Left renal cortex interstitium (tissue), 4 donors: ENCODE measurements at places on chromosomes 2 and 18.

GRCh38 chr2:205898744-205899143 lies 187.2 kb downstream of the INO80D start:
- DNase-seq: no peak

DNA sequence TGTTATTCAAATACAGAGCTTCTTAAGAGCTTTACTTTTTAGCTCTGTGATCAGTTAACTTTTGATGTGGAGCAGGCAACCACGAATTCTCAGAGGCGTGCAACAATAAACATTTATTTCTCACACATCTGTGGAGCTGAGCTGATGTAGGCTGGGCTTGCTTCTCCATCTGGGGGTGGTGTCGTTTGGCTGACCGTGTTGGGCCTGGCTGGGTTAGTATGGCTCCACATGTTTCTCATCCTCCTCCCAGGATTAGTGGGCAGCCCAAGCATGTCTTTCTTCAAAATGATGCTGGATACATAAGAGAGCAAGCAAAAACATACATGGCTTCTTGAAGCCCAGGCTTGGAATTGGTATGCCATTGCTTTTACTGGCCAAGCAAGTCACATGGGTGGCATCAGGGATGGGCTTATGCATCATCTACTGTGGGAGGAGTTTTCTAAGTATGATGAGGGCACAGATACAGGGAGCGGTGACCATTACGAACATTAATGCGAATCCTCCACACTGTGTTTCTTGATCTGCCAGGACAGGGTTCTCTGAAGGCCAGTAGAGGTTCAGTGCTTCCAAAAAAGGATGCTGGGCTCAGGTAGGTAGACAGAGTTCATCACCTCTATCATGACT lies 157.0 kb upstream of the TNP1 start:
- no peak for DNase-seq

DNA sequence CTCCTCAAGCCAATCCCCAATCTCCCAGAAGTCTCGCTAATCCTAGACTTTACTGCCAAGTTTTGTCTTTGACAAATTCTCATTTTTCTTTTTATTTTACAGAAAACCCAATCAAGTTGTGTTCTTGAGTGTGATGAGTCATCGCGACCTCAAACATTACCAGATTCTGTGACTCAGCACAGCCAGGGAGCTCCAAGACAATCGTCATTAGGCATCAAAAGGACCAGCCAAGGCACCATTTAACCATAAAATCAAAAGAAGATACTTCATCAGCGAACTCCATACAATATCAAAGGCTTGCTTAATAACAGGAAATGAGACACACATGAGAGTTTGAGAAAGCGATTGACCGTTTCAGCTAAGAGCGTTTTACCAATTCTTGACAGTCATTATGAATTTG lies 146.2 kb upstream of the AGAP1 start:
- DNase-seq: no peak

DNA sequence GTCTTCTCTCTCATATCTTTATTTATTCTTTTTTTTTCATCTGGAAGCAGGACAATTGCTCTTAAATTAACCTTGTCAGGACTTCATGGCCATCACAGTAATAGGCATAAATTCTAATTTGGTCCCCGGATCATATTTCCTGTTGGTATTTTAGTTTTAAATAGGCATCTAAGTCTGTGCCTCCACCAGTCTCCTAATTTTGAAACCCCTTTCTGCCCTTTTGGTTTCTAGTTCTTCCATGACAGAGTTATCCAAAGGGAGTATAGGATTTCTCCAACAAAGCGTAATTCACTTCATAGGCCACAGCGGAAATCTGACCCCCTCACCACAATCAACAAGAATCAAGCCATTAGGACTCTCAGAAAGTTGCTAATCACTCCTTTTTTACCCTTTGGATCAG lies 3.8 kb downstream of the EPHA4 start:
- no peak for DNase-seq

GRCh38 chr2:161381546-161381945 lies 34.6 kb upstream of the TBR1 start:
- DNase-seq: no peak

- no peak for DNase-seq
These were observed 64.2 kb upstream of the THOC1 start for GRCh38 chr18:332007-332406.

GRCh38 chr2:54809819-54810218 lies 86.4 kb downstream of the EML6 start:
- no peak for DNase-seq

GRCh38 chr18:34219651-34220050 lies 5.1 kb downstream of the NOL4 start:
- no peak for DNase-seq

DNA sequence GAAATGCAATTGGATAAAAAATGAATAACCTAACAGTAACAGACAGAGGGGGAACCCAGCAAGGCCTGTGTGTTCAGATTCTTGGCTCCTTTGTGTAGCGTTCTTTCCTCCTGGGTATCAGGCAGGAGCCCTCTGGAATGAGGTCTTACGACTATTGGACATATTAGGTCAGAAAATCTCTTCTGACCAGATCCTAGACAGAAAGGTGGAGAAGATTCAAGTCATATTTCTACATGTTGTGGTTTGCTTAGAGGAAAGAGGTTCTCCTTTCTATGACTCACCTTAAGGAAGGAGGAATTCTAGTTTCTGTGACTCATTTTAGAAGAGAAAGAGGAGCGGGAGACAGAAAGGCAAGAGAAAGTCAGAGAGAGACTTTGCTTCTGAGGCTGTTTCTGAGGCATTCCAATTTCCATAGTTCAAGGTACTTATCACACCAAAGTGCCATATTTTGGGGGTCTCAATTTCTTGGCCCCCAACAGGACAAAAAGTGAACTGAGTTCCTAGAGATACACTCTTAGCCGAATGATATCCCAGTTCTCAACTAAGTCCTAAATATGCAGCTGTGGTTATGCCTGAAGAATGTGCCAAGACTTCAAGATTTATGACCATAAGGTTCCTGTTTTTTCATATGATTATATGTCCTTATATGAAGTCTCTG lies 618.6 kb downstream of the ZEB2 start:
- DNase-seq: no peak

DNA sequence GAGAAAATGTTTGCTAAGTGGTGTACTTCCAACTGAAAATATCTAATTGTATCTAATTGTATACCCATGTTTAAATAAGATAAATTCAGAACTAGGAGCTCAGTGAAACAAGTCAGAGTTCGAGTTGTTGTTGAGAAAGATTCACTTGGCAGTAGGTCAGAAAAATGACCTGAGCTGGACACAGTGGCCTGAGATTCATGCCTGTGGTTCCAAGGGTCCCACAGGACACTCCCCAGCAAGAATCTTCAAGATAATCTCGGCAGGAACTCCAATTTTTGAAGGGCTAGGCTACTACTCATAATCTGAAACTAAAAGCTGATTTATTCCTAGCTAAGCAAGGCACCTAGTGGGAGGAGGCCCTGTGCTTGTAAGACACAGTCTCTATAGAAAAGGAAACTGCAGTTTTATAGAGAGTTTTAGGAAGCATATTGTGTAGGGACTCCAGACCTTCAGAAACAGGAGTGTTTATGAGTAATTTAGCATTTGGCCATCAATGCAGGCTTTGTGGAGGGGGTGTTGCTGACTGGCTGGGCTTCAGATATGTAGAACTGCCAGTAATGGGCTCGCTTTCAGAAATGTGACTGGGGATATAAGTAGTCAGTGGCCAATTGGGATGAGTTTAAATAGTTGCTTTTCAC lies 43.2 kb downstream of the SP140 start:
- no peak for DNase-seq

DNA sequence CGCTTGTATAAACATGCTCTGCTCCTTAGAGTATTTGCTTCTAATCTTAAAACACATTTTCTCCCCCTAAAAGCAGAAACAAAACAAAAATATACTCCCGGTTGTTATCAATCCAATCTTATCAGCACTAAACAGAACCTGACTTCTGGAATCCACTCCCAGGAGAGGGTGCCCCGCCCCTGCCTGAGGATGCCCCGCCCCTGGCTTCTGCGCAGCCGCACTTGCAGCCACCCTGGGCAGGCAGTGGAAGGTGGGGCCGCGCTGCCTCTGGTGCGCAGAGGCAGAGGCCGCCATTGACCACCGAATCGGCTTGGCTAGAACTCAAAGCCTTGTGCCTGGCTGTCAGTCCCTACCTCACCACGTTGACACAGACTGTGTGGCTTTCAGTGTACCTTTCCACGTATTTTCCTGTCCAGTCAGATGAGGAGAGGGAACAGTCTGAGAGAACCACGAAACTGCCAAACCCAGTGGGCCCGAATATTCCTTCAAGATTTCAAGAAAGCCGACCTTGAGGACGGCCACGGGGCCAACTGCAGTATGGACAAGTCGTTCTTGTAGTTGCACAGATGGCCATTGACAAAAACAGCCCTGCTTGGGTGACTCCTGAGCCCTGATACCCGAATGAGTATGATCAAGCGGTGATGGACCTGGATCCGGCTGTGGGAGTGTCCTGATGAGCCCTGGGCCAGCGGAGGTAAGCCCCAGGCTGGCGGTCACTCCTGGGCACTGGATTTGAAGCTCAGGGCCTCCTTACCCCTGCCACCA lies 46.2 kb upstream of the ARHGAP28 start:
- DNase-seq: no peak

DNA sequence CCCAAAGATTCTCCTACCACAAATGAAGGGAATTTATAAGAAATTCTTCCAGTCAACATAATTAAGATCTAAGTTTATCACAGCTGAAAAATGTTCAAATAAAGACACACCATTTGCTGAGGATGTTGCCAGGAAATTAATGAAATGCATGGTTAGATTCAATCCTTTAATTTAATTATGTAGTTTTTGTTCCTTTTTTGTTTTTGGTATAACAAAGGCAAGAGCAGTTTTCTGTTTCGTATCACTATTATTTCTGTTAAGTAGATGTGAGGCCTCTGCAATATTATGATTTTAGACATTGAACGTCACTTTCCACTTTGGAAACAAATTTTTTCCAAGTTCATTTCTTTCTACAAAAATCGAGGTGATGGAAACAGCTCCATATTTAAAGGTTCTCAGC lies 440.0 kb downstream of the THSD7B start:
- no peak for DNase-seq

DNA sequence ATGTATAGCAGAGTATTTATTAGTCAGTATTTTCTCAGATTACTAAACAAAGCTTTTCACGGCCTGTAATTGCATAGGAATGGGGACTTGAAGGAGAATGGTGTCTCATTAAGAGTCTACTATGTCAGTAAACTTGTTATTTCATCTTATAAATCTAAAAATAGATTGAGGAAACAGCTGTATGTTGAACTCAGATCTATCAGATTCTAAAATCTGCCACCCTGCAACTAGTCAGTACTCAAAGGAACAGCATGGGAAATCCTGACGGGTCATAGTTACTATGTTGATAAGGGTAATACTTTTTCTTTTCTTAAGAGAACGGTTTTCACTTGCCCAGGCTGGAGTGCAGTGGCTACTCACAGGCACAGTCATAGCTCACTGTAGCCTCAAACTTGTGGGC lies 70.2 kb upstream of the EMILIN2 start:
- no peak for DNase-seq
